ENCODE measurements at places on chromosomes 12 and 14.

DNA sequence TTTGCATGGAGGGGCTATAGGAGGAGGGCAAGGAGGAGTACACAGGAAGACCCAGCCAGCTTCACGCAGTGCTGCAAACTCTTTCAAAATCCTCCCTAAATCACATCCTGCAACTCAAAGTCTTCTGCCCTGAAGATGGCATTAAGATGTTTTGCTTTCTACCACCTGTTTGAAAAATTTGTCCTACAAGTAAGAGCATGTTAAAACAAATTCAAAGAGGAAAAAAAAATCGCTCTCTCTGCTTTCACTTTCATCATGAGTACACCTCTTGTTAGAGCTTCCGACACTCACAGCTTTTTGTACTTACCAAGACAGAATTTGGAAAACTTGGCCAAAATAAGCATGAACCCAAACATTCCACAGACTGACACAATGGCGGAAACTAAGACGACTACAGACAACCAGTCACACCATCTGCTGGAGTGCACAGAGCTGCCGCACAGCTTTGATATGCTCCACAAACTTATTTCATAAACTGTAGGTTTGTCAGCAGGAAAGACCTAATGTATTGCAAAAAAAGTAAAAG is 21.3 kb downstream of the GCH1 start:
- DNase-seq, result no peak

GRCh38 chr12:90954921-90955320 is at the start of gene CCER1:
CCER1 (minus strand) TSS chr12:90955176; CDS start chr12:90954742, 434 bp downstream.
- no peak for DNase-seq

DNA sequence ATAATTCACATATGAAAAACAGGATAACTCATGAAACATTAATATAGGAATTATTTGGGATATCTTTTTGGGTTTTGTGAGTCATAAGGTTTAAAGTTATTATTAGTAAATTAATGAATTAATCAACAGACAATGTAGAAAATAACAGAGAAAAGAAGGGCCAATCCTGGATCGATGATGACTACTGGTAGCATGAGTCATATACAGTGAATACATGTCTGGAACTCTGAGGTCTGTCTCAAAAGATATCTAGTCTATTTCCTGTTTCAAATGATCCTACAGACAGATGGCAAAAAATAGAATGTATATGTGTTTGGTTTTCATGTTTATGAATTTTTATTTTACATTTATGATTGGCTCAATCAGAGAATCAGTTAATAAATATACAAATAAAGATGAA is 86.4 kb upstream of the RTL1 start:
- no peak for DNase-seq

DNA sequence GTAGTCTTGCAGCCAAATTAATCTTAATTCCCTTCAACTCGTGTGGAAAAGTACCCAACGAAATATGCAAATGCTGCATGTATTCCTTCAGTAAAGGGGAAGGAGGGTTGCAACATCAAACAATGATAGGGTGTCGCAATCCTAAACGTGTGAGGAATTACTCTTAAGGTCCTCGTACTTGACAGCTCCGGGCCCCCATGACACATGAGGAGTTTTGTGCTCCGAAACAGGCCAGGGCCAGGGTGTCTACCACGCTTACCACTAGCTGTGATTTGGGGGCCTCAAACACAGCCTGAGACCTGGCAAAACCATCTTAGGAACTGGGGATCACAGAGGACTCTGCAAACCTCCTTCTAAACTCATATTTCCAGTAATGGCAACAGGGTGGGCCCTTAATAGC is 20.4 kb downstream of the FOS start:
- DNase-seq, result no peak

GRCh38 chr14:104888489-104889374 is 23.7 kb downstream of the CEP170B start:
- DNase-seq, result no peak

GRCh38 chr12:1532375-1533165 is 61.8 kb downstream of the FBXL14 start:
- DNase-seq, result no peak

- no peak for DNase-seq
These were observed 27.3 kb upstream of the CD9 start for GRCh38 chr12:6172862-6173261.

DNA sequence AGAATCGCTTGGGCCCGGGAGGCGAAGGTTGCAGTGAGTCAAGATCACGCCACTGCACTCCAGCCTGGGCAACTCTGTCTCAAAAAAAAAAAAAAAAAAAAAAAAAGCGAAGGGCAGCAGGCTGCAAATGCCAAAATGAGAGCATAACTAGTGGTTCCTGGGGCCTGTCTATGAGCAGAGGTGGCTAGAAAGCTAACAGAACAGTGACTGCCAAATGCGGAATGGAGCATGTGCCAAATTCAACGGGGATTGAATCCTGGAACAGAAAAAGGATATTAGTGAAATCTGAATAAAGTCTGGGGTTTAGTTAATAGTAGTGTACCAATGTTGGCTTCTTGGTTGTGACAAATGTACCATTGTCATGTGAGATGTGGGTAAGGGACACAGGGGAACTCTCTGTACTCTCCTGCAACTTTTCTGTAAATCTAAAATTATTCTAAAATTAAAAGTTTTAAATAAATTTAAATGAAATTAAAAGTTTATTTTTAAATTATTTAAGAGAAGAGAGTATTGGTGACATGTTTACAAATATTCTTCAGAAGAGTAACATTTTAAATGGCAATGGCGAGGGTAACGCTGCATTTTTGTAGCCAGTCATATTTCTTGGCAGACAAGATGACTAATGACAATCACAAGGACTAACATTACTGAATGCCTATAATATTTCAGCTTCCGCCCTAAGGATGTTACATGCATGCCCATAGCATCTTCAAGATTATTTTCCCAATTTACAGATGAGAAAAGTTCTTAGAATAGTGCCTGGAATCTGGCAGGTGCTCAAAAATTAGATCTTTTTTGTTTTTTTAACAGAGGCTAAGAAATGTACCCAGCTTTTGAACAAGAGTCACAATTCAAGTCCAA is 28.9 kb upstream of the NUDT4 start:
- DNase-seq, result no peak

DNA sequence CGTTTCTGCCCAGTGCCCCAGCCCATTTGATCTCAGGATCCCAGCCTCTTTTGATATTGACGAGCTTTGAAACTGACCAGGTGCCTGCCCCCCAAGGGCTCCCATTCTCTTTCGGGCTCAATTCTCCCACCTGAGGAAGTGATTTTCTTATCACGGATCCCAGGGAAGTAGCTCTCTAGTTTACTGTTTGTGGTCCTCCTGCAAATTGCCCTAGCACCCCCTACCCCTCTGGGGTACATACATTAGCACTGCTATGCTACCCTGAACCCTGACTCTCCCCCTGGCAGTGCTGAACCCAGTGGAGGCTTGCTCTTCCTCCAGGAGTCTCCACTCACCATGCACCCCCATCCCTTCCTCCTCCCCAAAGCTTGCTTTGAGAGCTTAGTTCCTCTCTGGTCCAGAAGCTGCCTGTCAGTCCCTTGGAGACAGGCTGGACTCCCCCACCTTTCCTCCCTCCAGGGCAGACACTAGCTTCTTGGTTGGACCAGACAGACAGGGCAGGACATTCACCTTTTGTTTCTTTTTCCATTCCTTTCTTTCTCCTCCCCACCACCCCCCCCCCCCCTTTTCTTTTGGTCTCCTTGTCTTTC is 4.4 kb upstream of the TBX3 start:
- DNase-seq, result no peak

- no peak for DNase-seq
These were observed 158.4 kb upstream of the HIF1A start for GRCh38 chr14:61536661-61537562.

- DNase-seq, result no peak
These were observed 1.3 kb downstream of the PNP start for GRCh38 chr14:20470603-20470901.

- no peak for DNase-seq
These were observed 62.1 kb downstream of the SPTB start for GRCh38 chr14:64817631-64818030.

- DNase-seq, result no peak
These were observed 718 bp upstream of the JDP2 start for GRCh38 chr14:75427126-75427481.

DNA sequence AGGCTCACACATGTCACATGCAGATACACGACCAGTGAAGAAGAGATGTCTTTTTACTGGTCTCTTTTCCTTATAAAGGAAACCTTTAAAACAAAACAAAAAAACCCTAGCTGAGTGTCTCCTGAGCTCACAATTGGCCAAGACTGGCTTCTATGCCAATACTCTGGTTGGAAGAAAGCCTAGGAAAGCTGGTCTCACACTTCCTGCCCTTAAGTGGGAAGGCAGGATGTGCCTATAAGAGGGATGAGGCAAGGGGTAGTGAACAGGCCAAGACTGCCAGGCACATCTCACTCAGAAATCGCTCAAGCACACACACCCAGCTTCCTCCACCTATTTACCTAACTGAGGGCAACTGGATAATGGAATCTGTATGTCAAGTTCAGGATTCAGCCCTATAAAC is 50.0 kb downstream of the SOCS2 start:
- DNase-seq, result no peak

DNA sequence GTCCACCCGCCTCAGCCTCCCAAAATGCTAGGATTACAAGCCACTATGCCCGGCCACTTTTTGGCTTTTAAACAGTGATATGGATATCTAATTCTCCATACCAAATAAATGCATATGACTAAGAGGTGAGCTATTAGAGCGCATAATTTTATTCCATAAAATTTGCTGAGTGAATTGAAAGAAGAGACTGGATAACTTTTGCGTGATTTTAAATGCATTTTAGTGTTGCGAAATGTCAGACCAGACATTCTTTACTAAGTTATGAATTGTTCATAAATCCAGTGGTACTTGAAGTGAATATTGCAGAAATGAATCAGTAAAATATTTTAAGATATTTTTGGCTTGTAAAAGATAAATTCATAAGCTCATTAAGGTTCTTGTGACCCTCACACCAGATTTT is 50.9 kb upstream of the DIP2B start:
- DNase-seq, result no peak

- no peak for DNase-seq
These were observed 74.8 kb upstream of the TCL1B start for GRCh38 chr14:95611293-95611880.

- no peak for DNase-seq
These were observed 41.8 kb upstream of the KCNK13 start for GRCh38 chr14:90019824-90020523.

DNA sequence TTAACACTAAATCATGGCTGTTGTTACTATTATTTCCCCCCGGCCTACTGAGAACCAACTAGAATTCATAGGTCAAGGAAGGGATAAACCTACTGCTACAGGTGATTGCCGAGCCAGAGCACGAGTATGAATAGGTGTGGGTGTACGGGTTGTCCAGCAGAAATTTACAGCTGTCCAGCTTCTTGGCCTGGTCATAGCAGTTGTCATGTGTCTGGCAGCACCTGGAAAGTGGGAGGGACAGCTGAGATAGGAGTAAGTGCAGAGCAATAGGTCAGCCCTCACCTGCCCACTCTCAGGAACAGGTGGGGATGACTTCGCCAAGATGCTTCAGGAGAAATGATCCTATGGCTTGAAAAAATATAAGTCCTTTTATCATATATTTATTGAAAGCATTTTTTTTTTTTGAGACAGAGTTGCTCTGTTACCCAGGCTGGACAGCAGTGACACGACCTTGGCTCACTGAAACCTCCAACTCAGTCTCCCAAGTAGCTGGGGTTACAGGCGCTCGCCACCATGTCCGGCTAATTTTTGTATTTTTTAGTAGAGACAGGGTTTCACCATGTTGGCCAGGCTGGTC is 2.6 kb downstream of the PLA2G1B start:
- DNase-seq, result no peak

- DNase-seq, result no peak
These were observed 3.0 kb upstream of the ZC3H14 start for GRCh38 chr14:88559852-88560251.

DNA sequence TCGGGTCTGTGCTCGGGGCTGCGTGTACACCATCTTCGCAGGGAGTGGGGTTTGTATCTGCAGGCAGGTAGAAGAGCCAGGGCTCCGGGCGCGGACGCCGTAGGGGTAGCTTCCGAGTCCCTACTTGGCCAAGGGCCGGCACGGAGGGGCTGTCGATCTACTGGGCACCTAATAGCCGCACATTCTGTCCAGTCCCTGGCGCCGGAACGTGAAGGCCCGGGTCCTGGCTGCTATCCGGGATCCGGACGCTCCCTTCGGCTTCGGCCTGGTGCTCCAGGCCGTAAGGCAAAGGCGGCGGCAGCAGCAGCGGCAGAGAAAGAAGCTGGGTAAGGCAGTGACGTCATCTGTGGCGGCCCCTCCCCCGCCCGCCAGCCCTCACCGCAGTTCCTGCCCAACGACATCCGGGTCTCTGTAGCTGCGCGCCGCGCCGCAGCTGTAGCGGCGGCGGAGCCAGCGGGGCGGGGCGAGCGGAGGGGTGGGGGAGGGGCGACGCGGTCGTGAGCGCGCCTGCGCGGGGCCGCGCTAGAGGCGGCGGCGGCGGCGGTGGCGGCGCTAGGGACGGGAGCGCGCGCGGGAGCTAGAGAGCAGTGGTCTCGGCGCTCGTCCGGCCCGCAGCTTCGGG is at the start of gene PPM1A:
Gene PPM1A, plus strand, starts transcription at position 525 of the 622 bp plus-strand sequence. CDS start 33,483 bp downstream, outside the sequence.
- DNase-seq, result peak; percentile 83

- no peak for DNase-seq
These were observed 294.5 kb downstream of the KSR2 start for GRCh38 chr12:117674313-117674712.

DNA sequence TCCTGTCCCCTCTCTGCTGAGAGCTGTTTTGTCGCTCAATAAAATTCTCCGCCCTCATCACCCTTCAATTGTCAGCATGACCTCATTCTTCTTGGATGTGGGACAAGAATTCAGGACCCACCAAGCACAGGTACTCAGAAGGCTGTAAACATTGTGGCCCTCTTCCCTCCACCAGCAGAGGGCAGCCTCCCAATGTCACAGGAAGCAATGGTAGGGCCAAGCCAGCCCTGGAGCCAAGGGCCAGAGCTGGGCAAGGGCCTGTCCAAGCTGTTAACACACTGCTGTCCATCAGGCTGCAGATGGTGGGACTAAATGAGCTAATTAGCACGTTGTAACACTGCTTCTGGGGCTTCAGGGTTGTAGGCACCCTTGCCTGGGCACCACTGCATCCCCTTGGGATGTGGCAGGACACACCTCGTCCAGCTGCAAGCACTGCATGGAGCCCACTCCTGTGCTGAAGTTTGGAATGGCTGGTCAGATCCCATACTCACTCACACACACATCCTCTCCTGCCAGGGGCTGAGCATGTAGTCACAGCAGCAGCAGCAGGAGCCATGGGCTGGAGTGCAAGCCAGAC is 62.7 kb upstream of the HECTD1 start:
- no peak for DNase-seq

All from activated CD4-positive, CD25-positive, alpha-beta regulatory T cell treated with anti-CD3 and anti-CD28 coated beads, Interleukin-2, amount 50 U/mL, for 16 hours (primary cell).